T-helper 1 cell (primary cell): ENCODE measurements at places on chromosomes 7 and 10.

DNA sequence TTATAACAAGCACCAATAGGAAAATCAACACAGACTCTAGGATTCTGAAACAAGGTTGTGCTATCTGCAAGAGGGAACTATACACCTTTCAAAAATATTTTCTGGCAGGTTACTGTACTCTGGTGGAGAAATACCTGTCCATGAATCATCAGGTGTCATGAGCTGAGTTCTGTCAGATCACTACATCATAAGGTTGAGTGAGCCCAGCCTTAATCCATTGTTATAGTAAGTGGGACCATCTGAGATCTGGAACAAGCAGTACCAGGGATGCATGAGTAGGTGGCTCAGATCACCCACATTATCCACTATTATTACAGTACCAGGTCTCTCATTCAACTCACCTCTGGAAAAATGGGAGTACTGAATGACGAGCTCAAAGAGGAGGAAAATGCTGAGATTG lies 212.4 kb downstream of the DGKI start:
- no peak for DNase-seq

- DNase-seq = no peak
These were observed 27.2 kb downstream of the POLR1F start for GRCh38 chr7:19681596-19681995.

DNA sequence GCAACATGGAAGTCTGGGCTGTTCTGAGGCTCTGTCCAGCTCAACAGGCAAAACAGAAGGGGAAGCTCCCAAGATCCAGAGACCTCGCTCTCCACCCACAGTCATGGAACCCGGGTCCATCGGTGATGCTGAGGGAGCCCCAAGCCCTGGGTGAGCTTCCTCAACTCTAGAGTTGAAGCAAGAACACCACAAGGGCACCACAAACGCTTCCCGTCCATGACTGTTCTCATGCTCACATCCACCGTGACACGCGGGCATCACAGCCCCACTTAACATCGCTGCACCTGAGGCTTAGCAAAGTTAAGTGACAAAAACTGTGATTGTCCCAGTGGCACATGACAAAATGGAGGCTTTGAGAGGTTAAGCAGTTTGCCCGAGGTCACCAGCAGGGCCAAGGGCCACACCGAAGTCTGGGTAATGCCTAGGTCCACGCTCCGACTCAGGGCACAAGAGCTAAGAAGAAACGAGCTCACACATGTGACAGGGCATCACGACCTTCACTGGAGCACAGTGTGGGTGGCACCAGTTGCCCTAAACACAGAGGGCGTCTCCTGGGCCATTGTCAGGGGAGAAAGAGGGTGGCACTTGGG lies 110.6 kb downstream of the OAT start:
- no peak for DNase-seq

GRCh38 chr10:72095195-72095594 lies 6.8 kb upstream of the SPOCK2 start:
- DNase-seq = peak; percentile 37

DNA sequence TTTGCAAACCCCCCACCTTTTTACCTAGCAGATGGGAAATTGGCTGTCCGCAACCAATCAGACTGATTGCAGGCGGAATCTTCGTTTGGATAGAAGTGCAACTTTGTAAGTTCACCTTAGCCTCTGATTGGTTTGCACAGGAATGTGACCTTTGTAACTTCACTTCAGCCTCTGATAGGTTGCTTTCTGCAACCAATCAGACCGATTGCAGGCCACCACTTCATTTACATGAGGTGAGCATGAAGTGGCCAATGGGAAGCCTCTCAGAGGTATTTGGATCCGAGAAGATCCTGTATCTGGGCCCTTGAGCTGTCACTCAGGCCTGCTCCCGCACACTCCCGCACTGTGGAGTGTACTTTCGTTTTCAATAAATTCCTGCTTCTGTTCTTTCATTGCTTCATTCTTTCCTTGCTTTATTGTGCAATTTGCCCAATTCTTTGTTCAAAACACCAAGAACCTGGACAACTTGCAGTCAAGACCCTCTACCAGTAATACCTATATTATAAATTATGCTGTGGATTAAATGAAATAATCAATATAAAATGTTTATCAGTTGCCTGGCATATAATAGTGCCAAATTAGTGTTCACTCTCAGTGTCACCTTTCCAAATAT lies 491.4 kb downstream of the PLXNA4 start:
- DNase-seq = no peak

DNA sequence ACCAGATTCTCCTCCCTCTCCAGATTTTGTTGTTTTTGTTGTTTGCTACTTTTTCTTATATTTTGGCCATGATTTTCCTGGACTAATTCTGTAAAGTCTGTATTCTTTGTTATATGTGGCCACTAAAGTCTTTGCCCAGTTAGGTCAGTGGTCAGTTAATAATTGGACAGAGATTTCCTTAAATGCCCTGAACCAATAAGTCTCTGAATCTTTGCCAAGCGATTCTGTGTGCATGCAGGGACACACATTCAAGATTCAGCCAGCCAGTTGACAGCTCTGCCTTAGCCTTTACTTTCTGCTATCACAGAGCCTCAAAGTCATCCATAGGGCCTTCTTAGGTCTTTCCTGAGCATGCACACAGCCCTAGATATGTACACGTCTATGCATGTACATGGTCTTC lies 11.0 kb upstream of the COL17A1 start:
- no peak for DNase-seq

DNA sequence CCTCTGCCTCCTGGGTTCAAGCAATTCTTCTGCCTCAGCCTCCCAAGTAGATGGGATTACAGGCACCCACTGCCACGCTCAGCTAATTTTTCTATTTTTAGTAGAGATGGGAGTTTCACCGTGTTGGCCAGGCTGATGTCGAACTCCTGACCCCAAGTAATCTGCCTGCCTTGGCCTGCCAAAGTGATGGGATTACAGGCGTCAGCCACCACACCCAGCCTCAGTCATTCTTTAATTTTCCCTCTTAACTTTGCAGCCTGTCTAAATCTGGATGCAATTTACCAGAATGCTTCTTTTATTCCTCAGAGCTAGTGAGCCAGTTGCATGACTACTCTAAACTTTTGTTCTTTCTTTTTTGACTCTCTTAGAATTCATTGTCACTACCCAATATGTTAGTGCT lies 90.5 kb upstream of the CSTF2T start:
- no peak for DNase-seq

DNA sequence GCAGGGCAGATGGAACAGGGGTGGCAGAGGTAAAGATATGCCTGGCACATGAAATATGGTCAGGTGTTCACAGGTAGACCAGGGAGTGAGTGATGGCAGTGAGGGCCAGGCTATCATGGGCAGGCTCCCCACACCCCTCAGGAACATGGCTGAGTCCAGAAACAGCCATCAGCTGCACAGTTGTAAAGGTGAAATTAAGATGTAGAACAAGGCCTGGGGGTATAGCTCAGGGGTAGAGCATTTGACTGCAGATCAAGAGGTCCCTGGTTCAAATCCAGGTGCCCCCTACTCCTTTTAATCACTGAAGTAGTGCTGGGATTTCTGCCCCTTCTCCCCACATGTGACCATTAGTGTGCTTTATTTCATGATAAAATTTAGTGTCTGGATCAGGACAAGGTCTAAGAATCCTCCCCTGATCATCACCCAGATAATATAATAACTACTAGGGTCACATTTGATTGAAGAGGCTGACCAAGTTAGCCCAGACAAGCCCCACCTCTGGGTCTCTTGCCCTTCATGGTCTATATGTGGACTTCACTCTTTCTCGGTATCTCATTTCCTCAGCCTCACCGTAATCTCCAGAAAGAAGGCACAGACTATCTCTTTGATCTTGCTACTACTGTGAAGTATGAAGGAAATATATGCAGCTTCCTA lies 69.0 kb downstream of the ZNF783 start:
- DNase-seq = no peak

DNA sequence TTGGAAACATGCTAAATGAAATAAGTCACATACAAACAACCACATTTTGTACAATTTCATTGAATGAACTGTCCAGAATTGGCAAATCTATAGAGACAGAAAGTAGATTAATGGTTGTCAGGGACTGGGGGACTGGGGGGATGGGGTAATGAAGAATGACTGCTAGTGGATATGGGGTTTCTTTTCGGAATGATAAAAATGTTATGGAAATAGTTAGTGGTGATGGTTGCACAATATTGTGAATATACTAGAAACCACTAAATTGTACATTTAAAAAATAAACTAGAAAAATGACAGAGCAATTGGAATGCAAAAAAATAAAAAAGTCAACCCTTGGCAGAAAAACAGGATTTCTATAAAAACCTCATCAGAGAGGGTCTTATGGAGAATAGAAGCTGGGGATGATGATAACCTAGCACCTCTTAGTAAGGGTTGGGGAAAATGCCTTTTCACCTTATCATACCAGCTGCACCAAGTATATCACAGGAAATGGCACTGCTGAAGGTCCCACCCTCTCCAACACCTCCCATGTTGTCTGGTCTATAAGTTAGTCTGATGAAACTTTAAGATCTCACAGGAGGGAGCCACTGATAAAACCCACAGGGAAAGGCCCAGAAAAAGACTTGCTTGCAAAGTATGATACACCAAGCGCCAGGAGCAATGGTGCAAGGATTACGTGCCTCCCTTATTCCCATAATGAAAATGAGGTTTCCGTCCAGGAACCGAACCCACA lies 23.1 kb upstream of the JAZF1 start:
- DNase-seq = no peak

GRCh38 chr10:71396711-71397295 lies at the start of gene CDH23:
CDH23 (plus strand) TSS chr10:71396920; CDS start chr10:71439832, 42,912 bp downstream.
- DNase-seq = no peak

DNA sequence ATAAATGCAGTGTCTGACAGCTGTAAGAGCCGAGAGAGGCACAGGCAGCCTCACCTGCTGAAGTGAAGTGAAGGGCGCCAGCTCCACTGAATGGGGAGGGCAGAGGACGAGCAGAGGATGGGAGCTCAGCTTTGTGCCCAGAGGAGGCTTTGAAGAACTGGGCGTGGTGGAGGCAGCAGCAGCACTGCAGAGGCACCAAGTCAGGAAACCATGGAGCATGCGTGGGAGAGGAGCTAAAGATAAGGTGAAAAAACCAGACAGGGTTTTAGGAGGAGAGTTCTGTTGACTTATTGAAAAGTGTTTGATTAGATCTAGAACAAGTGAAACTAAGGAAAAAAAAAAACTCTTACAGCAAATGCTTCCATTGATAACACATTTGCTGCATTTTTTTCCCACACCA lies 216.4 kb downstream of the CXCL12 start:
- DNase-seq = no peak

DNA sequence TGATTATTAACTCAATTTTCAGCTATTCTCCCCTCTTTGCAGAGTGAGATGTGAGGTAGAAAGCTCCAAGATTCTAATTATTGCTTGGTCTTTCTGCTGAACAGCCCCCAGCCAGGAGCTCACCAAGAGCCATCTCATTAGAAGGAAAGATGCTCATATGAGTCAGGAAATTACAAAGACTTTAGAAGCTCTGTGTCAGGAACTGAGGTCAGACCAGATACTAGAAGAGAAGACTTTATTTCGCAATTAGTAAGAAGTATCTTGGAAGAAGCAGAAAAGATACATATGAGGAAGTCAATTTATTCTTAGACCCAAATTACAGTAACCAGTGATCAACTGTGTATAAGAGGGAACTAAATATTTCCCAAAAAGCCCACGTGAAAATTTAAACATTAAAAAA lies 626.9 kb downstream of the ZWINT start:
- DNase-seq = no peak

GRCh38 chr7:15504351-15504750 lies 57.5 kb downstream of the AGMO start:
- DNase-seq = no peak

- DNase-seq = no peak
These were observed 32.8 kb upstream of the TMEM106B start for GRCh38 chr7:12178317-12178716.

DNA sequence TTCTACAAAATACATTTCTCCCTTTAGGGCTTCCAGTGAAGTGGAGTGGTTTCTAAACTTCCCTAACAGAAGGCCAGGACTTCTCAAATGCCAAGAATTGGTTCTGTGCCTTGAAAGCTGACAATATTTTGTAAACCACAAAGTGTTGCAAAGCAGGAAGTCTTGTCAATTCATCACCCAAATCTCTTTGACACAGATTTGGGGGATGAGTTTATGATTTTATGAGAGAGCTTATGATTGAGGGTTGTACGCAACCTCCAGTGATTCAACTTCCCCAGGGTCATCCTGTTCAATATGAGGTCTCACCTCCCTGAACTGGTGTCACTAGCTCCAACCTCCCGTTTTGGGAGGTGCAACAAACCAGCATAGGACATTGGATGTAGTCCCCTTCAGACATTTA lies 83.7 kb downstream of the PRLHR start:
- no peak for DNase-seq

- DNase-seq = no peak
These were observed 30.6 kb upstream of the PFKFB3 start for GRCh38 chr10:6171881-6172695.

- DNase-seq = no peak
These were observed 8.4 kb downstream of the PPP2R2D start for GRCh38 chr10:131909014-131909808.

GRCh38 chr7:471866-472639 lies 47.6 kb downstream of the PDGFA start:
- DNase-seq = peak; percentile 10

DNA sequence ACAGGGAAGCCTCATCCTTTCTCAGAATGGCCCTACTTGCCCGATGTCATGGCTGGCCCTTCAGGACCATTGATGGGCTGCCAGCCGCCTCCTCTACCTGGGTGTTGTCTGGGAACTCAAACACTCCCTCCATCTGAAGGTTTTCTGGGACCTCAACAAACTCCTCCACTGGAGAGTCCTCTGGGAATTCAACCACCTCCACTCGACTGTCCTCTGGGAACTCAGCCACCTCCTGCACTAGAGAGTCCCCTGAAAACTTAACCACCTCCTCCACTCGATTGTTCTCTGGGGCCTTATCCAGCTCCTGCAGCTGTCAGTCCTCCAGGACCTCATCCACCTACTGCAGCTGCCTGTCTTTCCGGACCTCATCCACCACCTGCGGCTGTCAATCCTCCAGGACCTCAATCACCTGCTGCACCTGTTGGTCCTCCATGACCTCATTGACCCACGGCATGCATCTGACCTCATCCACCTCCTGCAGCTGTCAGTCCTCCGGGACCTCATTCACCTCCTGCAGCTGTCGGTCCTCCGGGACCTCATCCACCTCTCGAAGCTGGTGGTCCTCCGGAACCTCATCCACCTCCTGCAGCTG lies 37.1 kb downstream of the MAT1A start:
- DNase-seq = peak; percentile 0

DNA sequence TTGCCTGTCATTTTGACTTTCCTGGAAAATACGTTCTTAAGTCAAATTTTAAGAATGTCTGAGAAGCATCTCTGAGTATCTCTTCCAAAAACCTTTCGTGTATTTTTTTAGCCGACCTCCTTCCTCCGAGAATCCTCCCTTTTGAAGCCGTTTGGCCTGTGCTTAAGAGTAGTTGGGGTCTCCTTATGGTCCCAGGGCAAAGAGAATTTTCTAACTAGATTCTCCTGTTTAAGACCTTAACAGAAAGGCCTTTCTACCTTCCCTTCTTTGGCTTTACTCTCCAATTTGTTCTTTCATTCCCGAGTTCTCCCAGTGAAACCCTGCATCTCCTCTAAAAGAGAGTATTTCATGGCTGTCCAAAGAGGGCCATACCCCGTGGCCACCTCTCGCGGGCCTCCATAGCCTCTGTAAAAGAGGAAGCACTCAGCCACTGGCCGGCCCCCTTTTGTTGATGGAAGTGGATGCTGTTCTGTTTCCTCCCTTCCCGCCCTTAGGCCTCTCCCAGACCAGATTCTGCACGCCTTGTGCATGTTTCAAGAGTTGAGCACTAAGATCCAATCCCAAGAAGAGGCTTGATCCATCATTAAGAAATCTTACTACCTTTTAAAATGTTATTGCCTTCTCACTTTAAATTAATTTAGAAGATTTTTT lies 6.6 kb upstream of the FEZF1 start:
- DNase-seq = no peak

- DNase-seq = no peak
These were observed 61.2 kb downstream of the PRKAR2B start for GRCh38 chr7:107105591-107106245.
